ENCODE measurements at places on chromosomes 16 and 17.
A peak's percentile ranks its signal among the peaks of the same experiment; 100 is the strongest.

GRCh38 chr16:4316864-4317531 lies 1.1 kb downstream of the GLIS2 start:
- no peak for DNase-seq
- peak overlapping the region; percentile 19 for H3K4me3 ChIP-seq
- H3K4me1 ChIP-seq, result peaks cover 18% of the 10 kb centered on the region
- no peak overlapping the region for H3K27ac ChIP-seq

DNA sequence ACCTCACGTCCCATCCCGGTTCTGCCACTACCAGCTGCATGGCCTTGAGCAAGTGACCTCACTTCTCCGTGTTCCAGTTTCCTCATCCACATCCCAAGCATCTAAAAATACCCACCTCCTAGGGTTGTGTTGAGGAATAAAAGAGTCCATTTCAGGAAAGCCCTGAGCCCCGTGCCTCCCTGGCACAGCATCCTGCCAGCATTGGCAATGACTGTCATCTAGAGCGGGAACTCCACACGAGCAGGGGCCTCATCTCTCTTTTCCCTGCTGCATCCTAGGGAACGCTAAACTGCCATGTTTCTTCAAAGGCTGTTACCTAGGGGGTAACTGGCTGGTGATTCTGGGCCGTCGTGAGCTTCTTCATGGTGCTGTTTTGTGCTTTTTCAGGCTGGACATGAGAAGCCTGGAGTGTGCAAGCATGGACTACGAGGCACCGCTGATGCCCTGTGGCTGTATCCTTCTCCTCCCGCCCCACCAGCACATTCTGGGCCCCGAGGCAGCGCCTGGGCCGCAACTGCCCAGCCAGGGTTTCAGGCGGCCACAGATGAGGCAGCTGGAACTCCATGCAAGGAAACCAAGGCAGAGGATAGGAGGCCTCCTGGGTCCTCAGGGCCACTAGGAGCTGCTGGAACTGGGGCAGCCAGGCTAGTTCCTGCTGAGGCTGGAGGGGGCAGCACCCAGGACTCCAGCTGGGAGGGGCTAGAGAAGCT lies 221.4 kb downstream of the KATNIP start:
- H3K36me3 ChIP-seq, result no peaks in the 10 kb centered on the region
- DNase-seq, result no peak
- no peaks in the 10 kb centered on the region for H3K4me1 ChIP-seq

- no peak overlapping the region for H3K4me3 ChIP-seq
- no peaks in the 10 kb centered on the region for H3K4me1 ChIP-seq
- H3K36me3 ChIP-seq, result no peaks in the 10 kb centered on the region
- peaks cover 2% of the 10 kb centered on the region for H3K27me3 ChIP-seq
Measured at GRCh38 chr17:62193249-62193648, 128.2 kb upstream of the MED13 start.

DNA sequence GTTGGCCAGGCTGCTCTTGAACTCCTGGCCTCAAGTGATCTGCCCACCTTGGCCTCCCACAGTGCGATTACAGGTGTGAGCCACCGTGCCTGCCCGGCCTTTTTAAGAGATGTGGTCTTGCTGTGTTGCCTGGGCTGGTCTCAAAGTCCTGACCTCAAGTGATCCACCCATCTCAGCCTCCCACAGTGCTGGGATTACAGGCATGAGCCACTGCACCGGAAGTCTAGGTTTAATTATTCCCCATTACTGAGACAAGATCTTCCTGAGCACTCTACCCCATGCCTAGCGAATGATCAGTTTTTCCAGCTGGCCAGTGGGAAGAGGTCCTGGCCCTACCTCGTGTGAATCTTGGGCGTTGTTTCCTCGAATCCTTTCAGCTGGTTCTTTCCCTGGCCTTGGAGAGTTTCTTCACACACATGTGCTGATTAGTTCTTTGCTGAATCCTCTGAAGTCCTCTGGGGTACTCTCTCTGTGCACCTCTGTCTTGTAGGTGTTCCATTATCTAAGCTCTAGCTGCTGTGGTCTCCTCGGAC lies 18.9 kb downstream of the C16orf54 start:
- H3K27me3 ChIP-seq, result peaks cover 9% of the 10 kb centered on the region
- DNase-seq, result no peak
- H3K4me3 ChIP-seq, result no peak overlapping the region
- H3K27ac ChIP-seq, result no peak overlapping the region

DNA sequence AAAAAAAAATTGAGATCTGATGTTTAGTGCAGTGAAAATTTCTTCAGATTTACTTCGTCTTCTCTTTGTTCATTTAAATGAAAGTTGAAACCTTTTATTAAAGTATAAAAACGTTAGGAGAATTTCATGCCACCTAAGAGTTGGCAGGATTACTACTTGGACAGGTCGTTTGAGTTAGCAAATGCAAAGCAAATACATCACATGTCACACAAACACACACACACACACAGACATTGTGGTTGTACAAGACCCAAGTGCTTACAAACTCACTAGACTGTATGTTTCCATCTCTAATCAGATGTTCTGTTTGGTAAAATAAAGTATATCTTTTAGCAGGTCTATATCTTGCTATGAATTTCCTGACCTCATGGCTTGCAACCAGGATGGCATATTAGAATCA lies 185.6 kb upstream of the COX10 start:
- H3K27ac ChIP-seq, result no peak overlapping the region
- no peaks in the 10 kb centered on the region for H3K36me3 ChIP-seq
- no peak for DNase-seq
- H3K4me3 ChIP-seq, result no peak overlapping the region

GRCh38 chr16:48008011-48008525 lies 147.7 kb downstream of the ABCC12 start:
- H3K27ac ChIP-seq, result no peak overlapping the region
- no peak overlapping the region for H3K4me3 ChIP-seq
- H3K36me3 ChIP-seq, result no peaks in the 10 kb centered on the region
- no peaks in the 10 kb centered on the region for H3K4me1 ChIP-seq

Data from activated T-helper 1 cell treated with anti-CD3 and anti-CD28 coated beads, Interleukin-12 subunit alpha, Interleukin-12 subunit beta, Interleukin-2, Interleukin-4 antibody, amounts not matched to agents 30 ng/mL and 10 ng/mL and 1 ng/mL, durations not matched to agents 14 hours and 24 hours and 36 hours (primary cell).